ENCODE measurements at places on chromosomes 12 and 14.
A peak's percentile ranks its signal among the peaks of the same experiment; 100 is the strongest.

GRCh38 chr12:2633825-2634200 lies 161.0 kb upstream of the FKBP4 start:
- no peak for DNase-seq

- peak; percentile 23 for DNase-seq
These were observed 14.7 kb downstream of the PTPRO start for GRCh38 chr12:15336768-15337553.

DNA sequence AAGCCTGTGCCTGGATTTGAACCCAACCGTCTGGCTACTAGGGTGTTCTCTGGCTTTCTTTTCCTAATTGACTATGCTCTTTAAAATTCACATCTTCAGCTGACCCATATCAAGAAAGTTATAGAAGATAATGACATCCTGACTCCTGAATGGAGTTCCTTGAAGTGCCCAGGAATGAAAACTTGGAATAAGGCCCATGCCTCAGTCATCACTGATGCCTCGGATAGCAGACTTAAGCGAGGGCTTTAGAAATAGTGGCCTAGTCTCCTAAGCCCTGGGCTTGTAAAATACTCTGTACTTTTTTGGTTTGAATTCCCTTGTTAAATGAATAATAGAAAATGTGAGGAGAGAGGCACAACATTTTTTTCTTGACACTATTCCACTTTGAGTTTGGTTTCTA lies 39.0 kb downstream of the CHST11 start:
- no peak for DNase-seq

- no peak for DNase-seq
These were observed 1.2 kb downstream of the FBRSL1 start for GRCh38 chr12:132491138-132491663.

GRCh38 chr14:97120204-97120603 lies 323.0 kb downstream of the VRK1 start:
- DNase-seq, result no peak

DNA sequence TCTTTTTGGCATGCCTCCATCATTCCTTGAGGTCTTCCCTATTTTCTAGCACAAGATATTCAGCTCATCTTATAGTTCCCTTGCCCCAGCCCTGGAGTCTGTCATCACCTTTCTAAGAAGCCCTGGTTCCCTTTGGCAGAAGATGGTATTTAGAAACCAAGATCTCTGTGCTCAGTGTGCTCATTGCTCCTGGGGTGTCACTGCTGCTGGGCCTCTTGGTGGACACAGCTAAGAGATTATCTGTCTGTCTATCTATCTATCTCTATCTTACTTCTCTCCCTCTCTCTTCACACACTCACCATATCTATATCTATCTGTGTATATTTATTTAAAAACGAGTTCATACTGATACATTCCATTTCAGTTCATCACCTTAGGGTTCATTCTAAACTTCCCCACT lies 67.2 kb downstream of the DAO start:
- DNase-seq, result no peak

DNA sequence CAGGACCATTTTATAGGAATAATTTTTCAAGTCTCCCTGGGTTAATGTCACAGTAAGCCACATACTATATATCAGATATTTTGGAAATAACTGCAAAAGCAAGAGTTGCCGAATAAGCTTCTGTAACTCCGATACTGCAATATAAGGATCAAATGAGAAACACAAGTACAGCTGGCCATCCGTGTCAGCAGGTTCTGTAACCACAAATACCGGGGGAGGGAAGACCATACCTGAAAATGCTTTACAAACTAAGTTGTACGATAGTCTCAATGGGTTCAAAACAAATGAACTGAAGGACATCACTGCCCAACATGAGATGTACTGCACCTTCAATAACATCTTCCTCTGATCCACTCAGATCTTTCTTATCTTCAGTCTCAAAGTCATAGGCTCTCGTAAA lies 1.8 kb downstream of the SYCP3 start:
- DNase-seq, result no peak

GRCh38 chr12:123524378-123524777 lies 9.1 kb downstream of the RILPL1 start:
- DNase-seq, result no peak

GRCh38 chr12:95784286-95784685 lies 6.3 kb downstream of the NTN4 start:
- no peak for DNase-seq

DNA sequence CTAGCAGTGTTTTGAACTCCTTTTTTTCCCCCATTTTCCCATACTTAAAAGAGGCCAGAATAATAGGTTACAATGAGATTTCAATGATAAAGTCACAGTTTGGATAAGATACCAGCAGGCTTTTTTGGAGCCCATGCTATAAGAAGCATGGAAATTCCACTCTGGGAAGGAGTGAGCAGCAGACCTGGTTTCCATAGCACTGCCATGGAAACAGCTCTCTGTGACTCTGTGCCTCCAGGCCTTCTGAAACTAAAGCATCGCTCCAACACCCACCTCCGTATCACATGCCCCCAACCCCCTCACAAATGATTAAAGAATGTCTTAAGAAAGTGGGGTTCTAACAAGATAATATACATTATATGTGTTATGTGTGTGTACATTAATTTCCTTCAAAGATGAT lies 165.0 kb downstream of the GRIN2B start:
- DNase-seq, result no peak

GRCh38 chr14:68359837-68360552 lies 432.9 kb downstream of the ZFP36L1 start:
- no peak for DNase-seq

- no peak for DNase-seq
These were observed 44.7 kb upstream of the CHST11 start for GRCh38 chr12:104411826-104412641.

DNA sequence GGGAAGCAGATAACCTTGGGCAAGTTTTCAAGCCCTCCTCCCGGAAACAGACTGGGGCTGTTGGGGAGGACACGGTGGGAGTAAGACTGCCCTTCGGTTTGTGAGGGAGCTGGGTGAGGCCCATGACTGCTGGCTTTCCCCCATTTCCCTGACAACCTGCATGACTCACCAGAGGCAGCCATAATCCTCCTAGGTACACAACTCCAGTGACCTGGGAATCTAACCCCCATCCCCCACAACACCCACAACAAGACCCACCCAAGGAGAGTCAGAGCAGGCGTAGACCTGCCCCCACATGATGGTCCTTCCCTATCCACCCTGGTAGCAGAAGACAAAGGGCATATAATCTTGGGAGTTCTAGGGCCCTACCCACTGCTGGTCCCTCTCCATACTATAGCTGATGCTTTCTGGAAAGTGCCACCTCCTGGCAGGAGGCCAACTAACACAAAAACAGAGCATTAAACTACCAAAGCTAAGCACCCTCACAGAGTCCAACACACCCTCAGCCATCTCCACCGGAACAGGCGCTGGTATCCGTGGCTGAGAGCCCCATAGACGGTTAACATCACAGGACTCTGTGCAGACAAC lies 14.8 kb downstream of the DDX24 start:
- DNase-seq, result no peak

DNA sequence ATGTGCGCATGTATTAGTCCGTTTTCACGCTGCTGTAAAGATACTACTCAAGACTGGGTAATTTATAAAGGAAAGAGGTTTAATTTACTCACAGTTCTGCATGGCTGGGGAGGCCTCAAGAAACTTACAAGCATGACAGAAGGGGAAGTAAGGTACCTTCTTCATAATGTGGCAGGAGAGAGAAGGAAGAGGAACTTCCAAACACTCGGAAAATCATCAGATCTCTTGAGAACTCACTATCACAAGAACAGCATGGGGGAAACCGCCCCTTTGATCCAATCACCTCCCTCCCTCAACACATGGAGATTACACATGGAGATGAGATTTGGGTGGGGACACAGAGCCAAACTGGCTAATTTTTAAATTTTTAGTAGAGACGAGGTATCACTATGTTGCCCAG lies 41.8 kb upstream of the SNX6 start:
- no peak for DNase-seq

DNA sequence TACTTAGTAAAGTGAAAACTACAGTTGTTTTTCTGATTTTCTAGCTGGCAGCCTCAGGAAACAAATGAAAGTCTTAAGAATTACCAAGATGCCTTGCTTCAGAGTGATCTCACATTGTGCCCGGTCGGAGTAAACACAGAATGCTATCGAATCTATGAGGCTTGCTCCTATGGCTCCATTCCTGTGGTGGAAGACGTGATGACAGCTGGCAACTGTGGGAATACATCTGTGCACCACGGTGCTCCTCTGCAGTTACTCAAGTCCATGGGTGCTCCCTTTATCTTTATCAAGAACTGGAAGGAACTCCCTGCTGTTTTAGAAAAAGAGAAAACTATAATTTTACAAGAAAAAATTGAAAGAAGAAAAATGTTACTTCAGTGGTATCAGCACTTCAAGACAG lies 28.9 kb downstream of the RXYLT1 start:
- no peak for DNase-seq

- DNase-seq, result no peak
These were observed 132.8 kb downstream of the TTLL5 start for GRCh38 chr14:75793806-75794205.

DNA sequence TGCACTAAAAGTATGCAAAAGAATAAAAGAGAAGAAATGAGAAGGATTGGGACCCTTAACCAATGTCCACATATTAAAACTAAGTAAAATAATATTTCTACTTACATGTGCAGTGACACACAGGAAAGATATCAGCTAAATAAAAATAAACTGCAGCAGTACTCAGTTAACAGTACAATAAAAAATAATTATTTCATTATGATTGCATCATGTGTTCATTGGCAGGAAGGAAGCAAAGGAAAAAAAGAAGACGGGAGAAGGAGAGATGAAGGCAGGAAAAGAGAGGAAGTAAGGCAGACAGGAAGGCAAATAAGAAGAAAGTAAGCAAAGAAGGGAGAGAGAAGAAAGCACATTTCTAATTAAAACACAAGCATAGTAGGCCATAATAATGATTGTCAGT lies 33.0 kb downstream of the RASSF9 start:
- no peak for DNase-seq

- DNase-seq, result peak; percentile 5
These were observed 69.6 kb upstream of the CHST11 start for GRCh38 chr12:104387190-104387589.

GRCh38 chr14:44979273-44979672 lies 17.3 kb downstream of the TOGARAM1 start:
- no peak for DNase-seq

DNA sequence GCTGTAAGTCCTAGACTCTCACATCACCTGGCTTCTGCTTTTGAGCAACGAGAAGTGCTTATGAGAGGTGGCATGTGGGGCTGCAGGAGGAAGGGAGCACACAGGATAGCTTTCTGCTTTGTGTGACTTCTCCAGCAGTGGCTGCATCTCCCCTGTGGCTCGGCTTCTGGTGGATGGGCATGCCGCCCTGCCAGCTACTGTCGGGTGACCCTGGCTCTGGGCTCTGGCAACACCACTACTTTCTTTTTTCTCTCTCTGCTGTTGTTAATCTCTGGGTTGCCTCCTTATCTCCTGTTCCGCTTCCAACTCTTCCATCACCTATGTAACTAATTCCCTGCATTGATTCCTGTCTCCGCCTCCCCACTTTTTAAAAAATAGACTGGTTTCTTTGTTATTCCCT lies 209.1 kb upstream of the DAAM1 start:
- DNase-seq, result no peak

GRCh38 chr14:58718226-58719205 lies 80.8 kb downstream of the DACT1 start:
- no peak for DNase-seq

DNA sequence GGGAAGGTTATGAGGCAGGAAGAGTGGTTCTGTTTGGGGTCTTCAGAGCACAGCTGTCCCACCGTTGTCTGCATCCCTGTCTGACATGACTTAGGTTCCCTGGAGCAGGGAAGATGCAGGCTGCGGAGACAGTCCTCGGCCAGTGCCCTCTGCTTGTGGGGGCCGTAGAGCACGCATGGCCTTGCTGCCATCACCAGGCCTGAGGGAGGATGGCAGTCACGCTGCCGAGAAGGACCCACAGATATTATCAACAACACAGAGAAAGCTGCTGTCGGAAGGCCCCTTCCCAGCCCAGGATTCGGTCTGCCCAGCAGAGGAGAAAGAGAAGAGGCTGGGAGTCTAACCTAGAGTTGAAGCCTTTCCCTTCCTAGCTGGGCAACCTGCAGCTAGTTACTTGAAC lies 35.0 kb downstream of the ERH start:
- DNase-seq, result peak; percentile 18

DNA sequence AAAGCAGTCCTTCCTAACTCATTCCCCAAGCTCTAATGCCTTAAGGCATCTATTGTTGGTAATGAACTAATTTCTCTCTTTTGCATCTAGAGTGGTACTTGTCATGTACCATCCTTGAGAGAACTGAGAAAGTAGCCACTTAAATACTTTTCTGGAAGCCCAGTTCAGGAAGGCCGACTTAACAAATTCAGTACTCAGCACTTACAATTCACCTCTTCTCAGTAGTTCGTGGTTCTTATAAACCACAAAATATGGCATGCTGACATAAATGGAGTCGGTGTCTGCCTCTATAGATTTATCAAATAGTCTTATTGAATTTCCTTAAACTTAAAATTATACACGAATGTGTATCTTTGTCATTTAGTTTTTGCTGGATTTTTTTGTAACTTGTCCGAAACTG lies 9.4 kb upstream of the COCH start:
- no peak for DNase-seq

DNA sequence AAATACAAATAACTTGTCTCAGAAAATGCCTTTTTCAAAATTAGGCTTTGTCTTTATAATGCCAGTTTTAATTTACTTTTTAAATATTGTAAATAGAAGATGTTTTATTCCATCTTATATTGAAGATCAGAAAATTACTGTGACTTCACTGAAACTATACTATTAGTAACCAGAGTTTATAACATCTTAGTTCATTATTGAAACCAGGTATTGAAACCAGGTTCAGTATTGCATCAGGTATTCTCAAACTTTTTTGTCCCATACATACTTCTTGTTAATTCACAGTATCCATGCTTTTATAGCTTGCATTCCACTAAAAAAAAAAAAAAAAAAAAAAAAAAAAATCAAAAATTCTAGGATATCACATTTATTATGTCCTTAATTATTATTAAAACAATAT lies 227.5 kb downstream of the GXYLT1 start:
- no peak for DNase-seq

- no peak for DNase-seq
These were observed 122.8 kb downstream of the VRK1 start for GRCh38 chr14:96920023-96920422.

- DNase-seq, result no peak
These were observed 119.9 kb upstream of the LHX5 start for GRCh38 chr12:113591480-113591974.

Data from astrocyte of the cerebellum (primary cell).